Vagina (tissue), 2 donors: ENCODE measurements at places on chromosomes 16 and 17.

GRCh38 chr17:45162025-45162687, 481 bp downstream of the HEXIM2 start:
- no peak for DNase-seq

DNA sequence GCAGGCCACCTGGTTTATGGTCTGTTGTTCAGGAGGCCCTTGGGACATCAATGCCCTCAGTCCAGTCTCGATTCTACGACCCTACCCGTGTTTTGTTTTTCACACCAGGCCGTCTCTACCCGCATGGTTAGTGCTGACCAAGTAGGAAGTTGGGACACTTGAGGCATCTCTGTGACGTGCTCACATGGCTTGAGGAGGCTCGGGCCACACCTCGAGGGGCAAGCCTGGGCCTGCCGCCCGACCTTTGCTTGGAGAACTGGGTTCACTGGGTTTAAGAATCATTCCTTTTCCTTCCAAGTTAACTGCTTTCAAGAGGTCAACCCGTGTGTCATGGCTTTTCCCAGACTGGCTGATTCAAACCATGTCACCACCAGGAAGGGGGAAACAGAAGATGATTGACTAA, 86.8 kb downstream of the CMIP start:
- no peak for DNase-seq

GRCh38 chr17:19785854-19786253, 37.8 kb upstream of the ALDH3A1 start:
- DNase-seq: no peak

DNA sequence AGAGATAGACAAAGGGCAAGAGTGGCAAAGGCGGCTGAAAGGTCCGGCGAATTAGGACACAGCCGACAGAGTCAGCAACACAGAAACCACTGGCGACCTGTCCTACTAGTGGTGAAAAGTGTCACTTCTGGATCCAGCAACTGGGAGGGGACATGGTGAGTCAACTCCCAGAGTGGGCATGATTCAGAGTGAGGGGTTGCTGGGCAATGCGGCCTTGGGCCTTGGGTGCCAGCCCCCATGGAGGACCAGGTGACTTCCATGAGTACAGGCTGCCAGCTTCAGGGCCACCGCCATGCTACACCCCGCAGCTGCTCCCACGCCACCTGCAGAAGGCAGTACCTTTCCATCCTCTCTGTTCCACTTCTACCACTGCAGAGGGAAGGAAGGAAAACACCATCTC, 110.6 kb downstream of the ZFHX3 start:
- DNase-seq: no peak

GRCh38 chr16:26697807-26698206, 368.9 kb upstream of the C16orf82 start:
- DNase-seq: no peak

DNA sequence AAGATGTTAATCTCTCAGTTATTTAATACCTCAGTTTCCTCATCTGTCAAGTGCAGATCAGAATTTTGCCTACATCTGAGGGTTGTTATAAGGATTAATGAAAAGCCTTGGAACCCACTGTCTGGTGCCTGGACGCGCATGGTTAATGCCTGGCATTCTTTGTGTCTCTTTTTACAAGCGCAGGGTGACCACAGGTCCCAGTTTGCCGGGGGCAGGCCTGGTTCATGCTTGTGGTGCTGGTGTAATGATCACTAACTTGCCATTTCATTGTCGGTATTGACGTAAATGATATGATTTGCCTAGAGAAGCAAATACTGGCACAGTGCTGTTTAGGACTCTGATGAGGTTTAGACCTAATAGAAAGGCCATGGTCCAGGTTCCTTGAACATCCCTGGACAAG, 23.1 kb downstream of the MRC2 start:
- DNase-seq: no peak

GRCh38 chr17:82297280-82297713, 20.1 kb downstream of the CD7 start:
- DNase-seq: peak; percentile 98

GRCh38 chr16:57920215-57920879, 50.6 kb downstream of the CNGB1 start:
- DNase-seq: no peak

DNA sequence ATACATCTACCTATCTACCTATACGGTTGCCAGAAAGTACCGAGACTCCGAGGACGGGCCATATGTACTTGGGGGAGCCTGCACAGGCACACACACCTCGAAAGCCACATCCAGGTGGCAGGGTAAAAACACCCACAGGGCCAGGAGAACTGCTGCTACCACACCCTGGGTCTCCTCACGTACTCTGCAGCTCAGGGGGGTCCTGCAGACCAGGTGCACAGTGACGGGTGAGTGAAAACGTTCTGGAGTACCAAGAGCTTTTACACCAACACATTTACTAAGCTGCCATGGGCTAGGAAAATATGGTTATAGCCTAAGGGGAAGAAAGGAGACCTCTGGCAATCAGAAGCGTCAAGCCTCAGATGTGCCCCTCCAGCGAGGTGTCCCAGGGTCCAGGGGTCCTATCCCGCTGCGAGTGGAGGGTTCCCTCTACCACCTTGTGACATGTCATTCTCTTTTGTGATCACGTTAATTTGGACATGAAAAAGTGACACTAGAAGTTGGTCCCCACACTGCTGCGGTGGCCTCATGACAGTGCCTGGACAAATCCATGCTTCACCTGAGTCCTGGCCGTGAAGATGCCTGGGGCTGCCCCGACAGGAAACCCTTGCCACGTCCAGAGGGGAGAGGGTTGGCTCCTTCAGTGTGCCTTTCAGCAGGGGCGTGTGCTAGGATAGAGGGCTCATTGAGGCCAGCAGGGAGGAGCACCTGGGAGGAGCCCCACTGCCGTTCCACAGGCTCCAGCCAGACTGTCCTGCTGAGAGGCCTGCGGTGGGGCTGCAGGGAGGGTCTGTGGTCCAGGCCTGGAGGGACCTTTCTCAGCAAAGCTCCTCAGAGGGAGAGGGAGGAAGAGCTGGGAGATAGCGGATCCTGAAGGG, 1.8 kb downstream of the CANT1 start:
- DNase-seq: no peak

DNA sequence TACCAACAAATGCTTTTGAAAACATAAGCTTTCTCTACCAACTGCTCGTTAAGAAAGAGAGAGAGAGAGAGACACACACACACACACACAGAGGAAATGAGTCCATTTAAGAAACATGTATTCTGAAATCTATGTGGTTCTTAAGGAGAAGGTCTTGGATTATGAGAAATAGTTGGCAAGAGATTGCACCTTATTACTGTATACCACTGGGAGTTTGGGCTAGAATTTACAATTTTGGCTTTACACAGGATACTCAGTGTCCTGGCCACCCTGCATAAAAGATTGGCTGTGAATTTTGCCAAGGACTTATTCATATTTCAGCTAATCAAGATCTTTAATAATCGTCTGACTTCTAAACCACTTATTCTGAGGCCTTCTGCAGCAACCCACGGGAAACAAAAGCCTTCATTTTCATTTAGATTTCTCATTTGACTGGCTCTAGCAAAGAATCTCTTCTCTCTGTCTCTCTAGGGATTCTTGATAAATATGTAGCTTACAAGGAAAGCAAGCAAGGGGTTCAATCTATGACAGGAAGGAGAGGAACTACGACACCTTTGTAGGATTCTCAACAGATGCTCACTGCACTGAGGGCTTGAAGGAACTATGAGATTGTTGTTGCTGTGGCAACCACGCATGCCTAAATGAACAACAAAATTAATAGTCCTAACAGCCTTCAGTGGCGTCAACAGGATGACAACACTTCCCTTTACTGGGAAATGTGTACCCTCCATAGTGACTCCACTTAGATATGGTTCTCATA, 75.3 kb upstream of the GNAO1 start:
- DNase-seq: no peak

- no peak for DNase-seq
Observed at GRCh38 chr17:74892013-74892841, 1.2 kb downstream of the FADS6 start.

- DNase-seq: no peak
Observed at GRCh38 chr16:88825146-88825545, 13.4 kb upstream of the APRT start.

GRCh38 chr17:40025991-40026815, 11.0 kb downstream of the CSF3 start:
- DNase-seq: no peak

DNA sequence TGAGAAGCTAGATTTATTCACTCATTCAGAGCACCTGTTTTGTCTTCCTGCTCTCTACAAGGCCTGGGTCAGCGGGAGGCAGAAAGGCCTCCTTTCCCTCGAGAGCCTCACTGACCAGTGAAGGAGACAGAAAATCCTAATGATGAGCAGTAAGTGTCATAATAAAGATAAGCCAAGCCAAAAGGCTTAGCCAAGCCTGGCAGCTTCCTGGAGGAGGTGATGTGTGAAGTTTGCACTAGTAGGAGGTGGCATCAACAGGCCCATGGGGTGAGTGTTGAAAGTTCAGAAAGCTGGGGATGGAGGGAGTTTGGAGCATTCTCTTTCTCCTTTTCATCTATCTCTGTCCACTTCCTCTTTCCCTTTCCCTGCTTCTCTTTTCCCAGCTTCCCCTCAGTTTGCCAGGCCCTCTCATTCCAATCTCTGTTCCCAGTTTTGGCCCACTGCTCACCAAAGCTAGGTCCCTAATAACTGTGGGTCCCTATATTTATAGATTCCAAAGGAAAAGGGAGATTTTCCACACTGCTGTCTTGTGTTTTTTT, 16.5 kb upstream of the SPNS3 start:
- DNase-seq: no peak

DNA sequence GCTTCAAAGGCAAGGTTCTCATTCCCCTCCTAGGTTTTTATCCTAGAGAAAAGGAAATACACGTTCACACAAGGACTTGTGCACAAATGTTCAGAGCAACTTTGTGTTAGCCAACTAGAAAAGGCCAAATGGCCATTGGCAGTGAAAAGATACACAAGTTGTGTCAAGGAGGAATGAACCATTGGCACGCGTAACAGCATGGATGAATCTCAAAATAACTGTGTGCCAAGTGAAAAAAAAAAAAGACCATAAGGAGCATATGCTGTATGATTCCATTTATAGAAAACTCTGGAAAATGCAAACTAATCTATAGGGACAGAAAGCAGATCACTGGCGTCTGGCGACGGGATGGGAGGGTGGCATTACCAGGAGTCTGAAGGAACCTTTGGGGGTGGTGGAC, 333.8 kb downstream of the SNX29 start:
- DNase-seq: no peak

- DNase-seq: no peak
Observed at GRCh38 chr16:49021136-49021535, 260.5 kb downstream of the CBLN1 start.

DNA sequence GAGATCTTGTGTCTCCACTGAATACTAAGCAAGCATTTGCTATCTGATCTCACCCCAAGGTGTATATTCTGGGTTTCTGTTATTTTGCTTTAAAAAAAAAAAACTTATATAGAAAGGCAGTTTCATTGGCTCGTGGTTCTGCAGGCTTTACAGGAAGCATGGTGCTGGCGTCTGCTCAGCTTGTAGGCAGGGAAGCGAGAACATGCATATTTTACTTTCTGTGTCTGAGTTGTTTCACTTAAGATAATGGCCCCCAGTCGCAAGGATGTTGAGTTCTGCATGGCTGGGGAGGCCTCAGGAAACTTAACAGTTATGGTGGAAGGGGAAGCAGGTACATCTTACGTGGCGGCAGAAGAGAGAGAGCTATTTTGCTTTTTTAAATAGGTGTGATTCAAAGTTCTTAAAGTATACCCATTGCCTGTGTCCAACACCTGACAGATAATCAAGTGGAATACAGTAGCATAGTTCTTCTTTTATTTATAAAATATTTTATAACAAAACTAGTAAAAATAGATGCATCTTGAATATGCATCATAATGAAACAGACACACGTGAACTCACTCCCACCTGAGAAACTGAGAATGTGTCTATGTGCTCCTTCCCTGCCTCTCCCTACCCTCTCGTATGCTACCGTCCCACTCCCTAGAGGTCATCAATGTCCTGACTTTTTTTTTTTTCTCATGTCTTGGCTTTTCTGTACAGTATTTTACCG, 15.4 kb upstream of the ARHGAP17 start:
- no peak for DNase-seq

DNA sequence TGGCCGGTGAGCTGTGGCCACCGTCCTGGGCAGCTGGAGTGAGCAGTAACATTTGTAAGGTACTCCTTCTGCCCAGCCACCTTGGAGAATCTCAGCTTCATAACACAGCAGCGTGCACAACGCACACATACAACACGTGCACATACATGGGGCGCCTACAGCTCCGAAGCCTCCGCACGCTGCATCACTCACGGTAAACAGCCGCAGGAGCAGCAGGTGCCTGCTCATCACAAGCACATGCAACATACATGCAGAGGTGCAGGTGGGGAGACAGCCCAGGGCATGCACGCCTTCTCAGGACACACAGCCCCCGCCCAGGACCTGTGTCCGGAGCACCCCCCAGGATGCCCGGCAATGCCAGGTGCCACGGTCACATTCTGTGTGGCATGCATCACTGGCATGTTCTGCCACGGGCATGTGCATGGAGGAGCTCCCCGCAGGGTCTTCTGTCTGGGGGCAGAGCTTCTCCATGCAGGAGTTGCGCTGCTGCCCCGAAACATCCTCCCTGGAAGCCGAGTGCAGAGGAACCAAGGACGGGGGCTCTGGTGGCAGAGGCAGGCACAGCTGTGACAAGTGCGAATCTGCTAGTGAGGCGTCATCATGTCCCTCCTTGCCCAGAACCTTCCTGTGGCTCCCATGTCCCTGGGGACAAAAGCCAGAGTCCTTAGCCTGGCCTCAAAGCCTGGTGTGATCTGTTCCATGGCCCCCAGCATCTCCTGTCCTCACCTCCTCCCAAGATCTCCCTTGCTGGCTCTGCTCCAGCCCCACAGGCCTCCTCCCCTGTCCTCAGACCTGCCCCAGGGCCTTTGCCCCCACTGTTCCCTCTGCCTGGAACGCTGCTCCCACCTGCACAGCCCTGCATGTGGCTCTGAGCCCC, 184.0 kb upstream of the GSE1 start:
- no peak for DNase-seq

DNA sequence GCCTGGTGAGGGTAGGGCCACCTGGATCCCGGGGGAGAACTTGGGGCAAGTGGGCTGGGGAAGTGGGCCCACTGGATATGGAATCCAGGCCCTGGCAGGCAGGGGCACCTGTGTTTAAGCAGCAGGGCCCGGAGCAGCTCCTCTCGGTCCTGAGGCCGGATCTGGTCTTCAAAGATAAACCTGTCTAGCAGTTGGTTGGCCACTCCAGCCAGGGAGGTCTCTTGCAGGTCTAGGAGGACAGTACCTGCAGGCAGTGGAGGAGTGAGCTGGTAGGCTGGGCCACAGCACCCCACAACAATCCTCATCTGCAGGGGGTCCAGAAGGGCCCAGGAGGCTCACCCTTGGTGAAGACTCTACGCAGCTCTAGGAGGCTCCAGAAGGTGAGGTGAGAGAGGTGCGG, 7.6 kb downstream of the SLC4A1 start:
- DNase-seq: no peak
